Ureter (tissue), 1 donor: ENCODE measurements at places on chromosomes 4 and X.

- DNase-seq, result no peak
Observed at GRCh38 chrX:40806513-40807220, 71.3 kb upstream of the MED14 start.

DNA sequence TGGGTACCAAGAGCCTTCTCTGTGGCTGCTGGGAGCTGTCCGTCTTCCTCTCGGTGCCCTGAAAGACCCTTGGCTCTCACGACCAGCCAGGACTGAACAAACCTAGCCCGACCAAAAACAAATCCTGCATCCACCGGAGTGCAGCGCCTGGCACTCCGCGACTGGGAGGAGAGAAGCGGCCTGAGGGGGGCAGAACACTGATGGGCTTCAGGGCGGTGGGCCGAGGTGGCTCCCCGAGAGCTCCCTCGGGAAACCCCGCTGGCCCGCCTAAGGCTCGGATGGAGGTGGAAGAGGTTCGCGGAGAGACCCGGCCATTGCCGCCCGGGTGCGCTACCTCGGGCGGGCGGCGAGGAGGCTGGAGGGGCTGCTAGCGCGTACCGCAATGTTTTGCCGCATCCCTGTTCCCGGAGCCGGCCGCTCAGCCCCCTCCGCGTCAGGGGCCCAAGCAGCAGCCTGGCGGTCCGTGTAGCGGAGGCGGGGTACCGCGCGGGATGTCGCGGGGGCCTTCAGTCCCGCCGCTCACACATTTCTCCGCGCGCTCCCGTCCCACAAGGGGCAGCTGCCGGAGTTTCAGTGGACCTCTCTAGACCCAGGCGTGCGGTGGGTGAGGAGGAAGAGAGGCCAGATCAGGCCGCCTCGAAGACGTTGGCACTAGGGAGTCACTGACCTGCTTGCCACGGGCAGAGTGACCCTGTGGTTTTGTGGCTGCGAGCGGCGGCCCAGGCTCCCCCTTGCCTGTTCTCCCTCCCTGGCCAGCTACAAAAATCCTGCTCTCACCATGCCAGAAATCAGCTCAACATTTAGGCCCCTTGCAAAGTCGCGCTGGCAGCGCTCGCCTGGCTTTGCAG, 2.2 kb downstream of the SLITRK4 start:
- no peak for DNase-seq

GRCh38 chr4:9769321-9769720, 12.1 kb upstream of the DRD5 start:
- DNase-seq, result no peak

GRCh38 chr4:148203056-148203898, 238.9 kb downstream of the NR3C2 start:
- DNase-seq, result no peak

DNA sequence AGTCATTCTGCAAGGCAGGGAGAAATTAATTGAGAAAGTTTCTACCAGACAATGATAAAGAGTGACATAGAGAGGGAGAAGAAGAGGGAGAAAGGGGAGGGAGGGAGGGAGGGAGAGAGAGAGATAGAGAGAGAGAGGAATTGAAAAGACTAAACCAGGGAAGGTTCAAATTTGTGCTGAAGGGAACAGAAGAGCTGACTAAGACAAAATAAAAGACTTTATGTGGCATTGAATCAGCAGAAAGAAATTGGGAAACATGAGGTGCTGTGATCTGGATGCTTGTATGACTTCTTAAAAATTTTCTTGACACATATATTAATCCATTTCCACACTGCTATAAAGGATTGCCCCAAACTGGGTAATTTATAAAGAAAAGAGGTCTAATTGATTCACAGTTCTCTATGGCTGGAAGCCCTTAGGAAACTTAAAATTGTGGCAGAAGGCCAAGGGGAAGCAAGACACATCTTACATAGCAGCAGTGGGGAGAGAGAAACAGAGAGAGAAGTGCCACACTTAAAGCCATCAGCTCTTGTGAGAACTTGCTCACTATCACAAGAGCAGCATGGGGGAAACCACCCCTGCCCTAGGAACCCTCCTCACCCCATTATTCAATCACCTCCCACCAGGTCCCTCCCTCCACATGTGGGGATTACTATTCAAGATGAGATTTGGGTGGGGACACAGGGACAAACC, 13.5 kb upstream of the CXCL6 start:
- no peak for DNase-seq

GRCh38 chr4:83191026-83191425, 76.5 kb upstream of the PLAC8 start:
- no peak for DNase-seq

DNA sequence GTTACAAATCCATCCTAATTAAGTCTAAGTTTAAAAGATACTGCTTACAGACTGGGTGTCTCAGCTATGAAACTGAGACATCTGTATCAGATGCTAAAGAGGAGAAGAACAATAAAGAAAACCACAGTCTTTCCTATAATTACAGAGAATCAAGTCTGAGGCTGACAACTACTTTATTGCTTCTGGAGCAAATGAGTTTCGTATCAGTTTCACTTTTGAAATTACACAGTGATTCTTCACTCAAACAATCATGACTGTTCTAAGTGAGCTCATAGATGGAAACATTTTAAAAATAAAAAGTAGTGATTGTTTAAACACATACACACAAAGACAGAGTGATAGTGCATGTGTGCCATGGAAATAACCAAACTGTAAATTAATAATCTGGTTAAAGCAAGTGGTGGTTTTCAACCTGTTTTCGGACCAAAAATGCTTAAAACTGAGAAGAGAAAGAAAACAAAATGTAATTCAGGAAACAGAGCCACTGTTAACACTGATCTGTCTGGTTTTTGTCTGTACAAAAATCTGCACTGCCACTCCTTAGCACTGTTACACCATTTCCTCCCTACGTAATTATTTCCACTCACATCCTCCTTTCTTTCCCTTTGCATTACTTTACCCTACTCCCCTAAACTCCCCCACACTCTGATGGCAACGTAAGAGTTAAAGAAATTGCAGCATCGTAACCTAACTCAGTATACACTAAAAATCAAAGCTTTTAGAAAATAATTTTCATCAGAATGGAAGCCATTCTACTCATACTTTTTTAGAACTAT, 12.5 kb downstream of the RFC1 start:
- DNase-seq, result no peak
